ENCODE measurements at places on chromosomes 7 and 10. TPM values are rescaled to one million over a fixed set of nuclear protein-coding genes. Genes with fewer than 3 reads are reported as not detected.

GRCh38 chr7:92485974-92486373 is 8.2 kb upstream of the ERVW-1 start:
- DNase-seq, result no peak

DNA sequence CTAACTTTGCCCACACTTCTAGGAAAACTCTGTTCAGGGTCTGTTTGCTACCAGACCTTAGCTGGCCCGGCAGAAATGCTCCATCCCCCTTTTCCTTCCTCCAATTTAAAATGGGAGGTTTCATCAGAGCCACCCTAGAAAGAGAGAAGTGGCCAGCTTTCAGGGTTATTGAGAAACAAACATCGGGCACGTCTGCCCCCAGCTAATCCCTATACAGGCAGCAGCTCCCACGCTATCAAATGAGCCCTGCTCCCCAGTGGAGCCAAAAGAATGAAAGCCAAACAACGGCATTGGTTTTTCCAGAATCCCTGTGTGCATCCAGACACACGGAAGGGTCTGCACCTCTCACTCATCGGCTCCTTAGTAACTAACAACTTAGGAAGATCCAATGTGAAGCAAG is 132.5 kb downstream of the GRID1 start:
- no peak for DNase-seq

- DNase-seq, result peak; percentile 27
These were observed 9.5 kb downstream of the CALML3 start for GRCh38 chr10:5534051-5534821.

- peak; percentile 46 for DNase-seq
These were observed 1.2 kb downstream of the ADIRF start for GRCh38 chr10:86969421-86970041.

The PRPS1L1 gene
- not detected for total RNA-seq

DNA sequence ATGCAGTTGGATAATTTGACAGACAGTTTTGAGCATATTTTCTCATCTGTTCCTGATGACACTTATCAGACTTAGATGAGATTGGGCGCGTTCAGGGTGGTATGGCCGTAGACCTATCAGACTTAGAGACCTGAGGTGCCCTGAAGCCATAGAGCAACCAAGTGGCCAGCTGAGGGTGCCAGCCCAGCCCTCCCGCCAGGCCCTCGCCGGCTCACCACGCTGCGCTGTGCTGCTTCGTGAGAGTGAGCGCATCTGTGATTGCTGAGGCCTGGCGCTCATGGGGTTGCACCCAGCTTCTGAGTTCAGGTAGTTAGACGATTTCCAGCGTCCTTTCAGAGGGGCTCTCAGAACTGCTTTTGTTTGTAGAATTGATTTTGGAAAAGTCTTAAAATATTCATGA is 10.2 kb downstream of the FBH1 start:
- no peak for DNase-seq

DNA sequence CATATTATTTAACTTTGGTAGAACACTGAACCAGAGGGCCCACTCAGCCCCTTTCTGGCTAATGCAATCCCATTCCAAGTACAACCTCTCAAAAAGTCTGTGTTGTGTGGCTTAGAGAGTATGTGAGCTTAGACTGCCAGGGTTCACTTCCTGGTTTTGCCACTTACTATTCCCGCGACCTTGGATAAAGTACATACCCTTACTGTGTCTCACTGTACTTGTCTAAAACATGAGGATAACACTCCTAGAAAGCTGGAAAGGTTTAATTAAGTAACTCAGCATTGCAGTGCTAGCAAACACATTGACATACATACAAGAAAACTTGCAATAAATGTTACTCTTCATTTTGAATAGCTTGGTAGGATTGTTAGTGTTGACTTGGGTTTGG is 215.8 kb downstream of the CHCHD3 start:
- no peak for DNase-seq
